ENCODE measurements at places on chromosomes 11 and 22.

- no peak for DNase-seq
Measured at GRCh38 chr11:22161489-22161888, 31.4 kb upstream of the ANO5 start.

GRCh38 chr11:61531044-61531443 lies 22.5 kb downstream of the LRRC10B start:
- DNase-seq, result no peak

GRCh38 chr22:39012533-39013511 lies 1.2 kb upstream of the APOBEC3C start:
- DNase-seq, result no peak

- no peak for DNase-seq
Measured at GRCh38 chr11:518463-519202, 11.6 kb upstream of the RNH1 start.

- DNase-seq, result no peak
Measured at GRCh38 chr11:72439455-72439854, 5.1 kb upstream of the CLPB start.

DNA sequence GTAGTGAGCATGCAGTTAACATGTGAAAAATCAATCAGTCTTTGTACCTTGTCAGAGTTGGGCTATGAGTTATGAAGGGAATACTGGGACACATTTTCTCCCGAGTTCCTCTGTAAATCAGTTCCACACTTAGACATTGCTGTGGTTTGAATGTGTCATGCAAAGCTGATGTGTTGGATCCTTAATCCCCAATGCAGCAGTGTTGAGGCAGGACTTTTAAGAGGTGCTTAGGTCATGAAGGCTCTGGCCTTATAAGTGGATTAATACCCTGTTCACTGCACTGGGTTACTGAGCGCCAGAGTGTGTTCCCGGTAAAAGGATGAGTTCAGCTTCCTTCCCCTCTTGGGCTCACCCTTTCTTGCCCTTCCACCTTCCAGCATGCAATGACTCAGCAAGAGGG lies 742.1 kb upstream of the TENM4 start:
- no peak for DNase-seq

DNA sequence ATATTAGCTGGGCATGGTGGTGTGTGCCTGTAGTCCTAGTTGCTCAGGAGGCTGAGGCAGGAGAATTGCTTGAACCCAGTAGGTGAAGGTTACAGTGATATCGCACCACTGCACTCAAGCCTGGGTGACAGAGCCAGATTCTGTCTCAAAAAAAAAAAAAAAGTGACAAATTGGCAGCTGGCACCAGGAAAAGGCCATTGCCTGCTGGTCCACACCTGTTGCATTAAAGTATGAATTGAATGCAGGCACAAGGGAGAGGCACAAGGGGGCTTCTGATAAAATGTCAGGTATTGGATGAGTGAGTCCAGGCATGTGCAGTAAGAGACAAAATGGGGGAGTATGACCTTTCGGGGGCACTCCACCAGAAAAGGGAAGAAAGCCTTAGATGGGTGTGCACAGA lies 28.2 kb downstream of the ZNF70 start:
- no peak for DNase-seq

GRCh38 chr11:93704237-93704636 lies 37.1 kb downstream of the TAF1D start:
- DNase-seq, result no peak

DNA sequence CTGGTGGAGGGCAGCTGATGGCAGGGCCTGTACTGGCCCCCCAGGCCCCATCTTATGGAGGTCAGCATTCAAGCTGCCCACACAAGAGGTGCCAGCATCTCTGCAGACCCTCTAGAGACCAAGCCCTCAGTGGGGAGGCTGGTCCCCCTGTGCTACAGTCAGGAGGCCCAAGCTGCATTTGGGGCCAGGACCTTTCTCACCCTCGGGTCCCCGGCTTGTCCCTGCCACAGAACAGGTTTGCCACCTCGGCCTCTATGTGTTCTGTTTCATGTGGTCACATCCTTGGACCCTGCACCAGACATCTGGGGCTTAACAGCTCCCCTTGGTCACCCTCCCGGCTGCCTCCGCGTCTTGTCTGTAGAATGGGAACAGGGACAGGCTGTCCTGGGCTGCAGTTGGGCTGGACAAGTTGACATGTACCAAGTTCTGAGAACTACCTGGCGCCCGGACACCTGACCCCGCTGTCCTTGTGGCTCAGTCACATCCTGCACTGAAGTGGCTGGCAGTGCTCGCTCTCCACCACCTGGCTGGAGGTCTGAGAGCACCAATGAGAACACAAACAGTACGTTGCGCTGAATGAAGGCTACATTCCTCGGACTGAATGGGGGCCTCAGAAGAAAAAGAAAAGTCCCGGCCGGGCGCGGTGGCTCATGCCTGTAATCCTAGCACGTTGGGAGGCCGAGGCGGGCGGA lies 2.7 kb upstream of the PLXNB2 start:
- no peak for DNase-seq

DNA sequence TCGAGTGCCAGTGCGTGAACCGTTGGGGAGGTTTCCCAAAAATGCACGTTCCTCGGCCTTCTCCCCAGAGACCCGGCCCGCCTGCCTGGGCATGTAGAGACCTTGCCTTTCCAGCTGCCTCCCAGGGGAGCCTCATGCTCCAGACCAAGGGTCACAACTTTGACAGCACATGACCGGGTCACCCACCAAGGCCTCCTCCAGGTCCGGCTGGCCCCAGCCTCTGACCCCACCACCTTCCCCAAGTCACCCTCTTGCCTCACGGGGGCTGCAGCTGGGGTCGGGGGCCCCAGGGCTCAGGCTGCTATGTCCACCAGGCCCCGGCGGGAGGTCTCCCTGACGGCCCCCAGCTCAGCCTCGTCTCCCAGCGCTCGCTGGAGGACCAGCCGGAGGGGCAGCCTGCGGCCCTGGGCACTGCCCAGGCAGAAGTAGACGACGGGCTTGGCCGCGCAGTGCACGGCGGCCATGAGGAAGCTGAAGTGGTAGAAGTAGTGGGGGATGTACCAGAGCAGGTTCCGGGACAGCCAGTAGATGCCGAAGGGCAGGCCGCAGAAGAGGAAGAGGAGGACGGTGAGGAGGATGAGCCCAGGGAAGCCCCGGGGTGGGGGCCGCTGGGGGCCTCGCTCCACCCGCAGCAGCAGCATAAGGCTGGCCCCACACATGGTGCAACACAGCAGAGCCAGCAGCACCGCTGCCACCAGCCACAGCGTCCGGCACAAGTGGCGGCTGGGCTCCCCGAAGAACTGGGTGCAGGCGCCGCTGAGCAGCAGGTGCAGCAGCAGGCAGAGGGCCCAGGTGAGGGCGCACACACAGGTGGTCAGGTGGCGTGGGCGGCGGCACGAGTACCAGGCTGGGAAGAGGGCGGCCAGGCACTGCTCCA lies 4.4 kb downstream of the MRGPRE start:
- DNase-seq, result no peak

- no peak for DNase-seq
Measured at GRCh38 chr11:34335331-34335730, 22.5 kb downstream of the ABTB2 start.

DNA sequence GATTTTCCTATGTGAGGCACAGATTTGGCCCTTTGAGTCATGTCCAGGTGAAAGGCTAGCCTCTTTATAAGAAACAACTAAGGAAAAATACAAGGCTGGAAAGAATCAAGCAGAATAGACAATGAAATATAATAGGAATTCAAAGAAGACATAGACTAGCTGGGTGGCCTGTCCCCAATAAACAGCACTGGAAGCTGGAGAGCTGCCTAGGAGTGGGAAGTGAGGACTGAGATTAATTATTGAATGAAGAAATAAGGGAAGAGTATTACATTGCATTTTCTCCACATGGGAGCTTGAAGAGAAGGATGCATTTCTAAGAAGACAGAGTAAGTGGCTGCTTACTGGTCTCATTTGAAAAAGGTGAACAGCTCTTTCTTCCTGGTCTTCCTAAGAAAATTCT lies 100.0 kb downstream of the CCDC34 start:
- no peak for DNase-seq

- no peak for DNase-seq
Measured at GRCh38 chr11:101706541-101706940, 122.7 kb upstream of the TRPC6 start.

- no peak for DNase-seq
Measured at GRCh38 chr11:103773059-103773458, 263.4 kb upstream of the DDI1 start.

DNA sequence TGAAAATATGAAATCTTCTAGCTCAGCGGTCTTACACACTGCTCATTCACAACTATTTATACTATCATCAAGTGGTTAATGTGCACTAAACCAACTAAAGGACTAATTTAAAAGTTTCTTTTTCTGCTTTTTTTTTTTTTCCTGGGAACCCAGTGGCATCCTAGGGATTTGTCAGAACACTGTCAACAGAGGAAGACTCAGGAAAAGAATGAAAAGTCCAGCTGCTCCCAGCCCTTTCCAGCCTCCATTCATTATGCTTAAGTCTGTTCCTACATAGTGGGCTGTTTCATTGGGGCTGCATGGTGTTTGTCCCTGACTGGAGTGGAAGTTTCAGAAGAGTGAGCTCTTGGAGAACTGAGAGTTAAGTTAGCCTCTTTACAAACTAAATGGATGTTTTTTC lies 391.1 kb downstream of the AASDHPPT start:
- no peak for DNase-seq

- DNase-seq, result no peak
Measured at GRCh38 chr11:84261707-84262106, 975.5 kb upstream of the CCDC90B start.

DNA sequence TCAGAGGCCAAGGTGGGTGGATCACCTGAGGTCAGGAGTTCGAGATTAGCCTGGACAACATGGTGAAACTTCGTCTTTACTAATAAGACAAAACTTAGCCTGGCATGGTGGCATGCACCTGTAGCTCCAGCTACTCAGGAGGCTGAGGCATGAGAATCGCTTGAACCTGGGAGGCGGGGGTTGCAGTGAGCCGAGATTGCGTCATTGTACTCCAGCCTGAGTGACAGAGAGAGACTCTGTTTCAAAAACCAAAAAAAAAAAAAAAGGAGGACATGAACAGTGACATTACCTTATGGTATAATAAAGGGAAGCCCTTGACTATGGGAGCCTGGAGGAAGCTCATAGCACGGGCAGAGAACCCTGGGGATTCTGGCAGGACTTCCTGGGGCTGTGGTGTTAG lies 16.5 kb upstream of the PLEKHB1 start:
- DNase-seq, result no peak

DNA sequence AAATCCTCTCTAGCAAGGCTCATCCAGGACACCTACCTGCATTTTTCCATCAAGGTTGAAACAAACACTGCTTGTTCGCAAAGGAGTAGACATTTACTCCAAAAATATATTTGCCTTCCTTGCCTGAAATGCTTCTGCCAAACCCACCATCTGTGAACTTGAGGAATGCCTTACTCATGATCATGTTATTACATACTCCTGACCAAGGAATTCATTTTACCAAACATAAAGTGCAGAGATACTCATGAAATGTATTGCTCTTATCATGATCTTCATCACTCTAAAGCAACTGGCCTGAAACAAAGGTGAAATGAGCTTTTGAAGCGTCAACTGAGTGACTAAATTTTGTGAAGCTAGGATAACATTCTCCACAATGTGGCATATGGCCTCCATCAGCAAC lies 243.1 kb upstream of the CCDC179 start:
- no peak for DNase-seq

GRCh38 chr11:71568704-71569349 lies 3.5 kb downstream of the KRTAP5-10 start:
- no peak for DNase-seq

DNA sequence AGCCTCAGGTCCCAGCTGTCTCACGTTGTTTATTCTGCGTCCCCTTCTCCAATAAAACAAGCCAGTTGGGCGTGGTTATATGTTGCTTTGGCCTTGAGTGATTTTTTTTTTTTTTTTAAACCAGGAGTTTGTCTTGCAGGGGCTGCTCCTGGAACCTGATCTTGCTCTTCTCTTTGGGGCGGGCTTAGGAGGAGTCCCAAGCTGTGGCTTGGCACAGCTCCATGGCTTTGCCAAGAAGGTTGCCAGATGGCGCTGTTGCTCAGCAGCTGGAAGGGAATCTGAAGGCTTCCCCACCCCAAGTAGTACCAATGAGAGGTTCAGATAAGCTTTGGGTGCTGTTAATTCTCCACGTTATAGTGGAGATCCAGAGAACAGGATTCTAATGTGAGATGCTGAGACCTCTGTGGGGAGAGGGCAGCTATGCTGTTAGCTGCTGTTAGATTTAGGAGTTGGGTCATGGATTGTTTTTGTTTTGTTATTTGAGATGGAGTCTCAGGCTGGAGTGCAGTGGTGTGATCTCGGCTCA lies 2.0 kb upstream of the FERMT3 start:
- peak; percentile 92 for DNase-seq

GRCh38 chr22:30182350-30182745 lies 64.2 kb downstream of the LIF start:
- no peak for DNase-seq
